Activated CD4-positive, alpha-beta memory T cell treated with anti-CD3 and anti-CD28 coated beads, Interleukin-2, amount 10 ng/mL, durations not matched to agents 7 days and 5 days (primary cell): ENCODE measurements at places on chromosomes 6 and 20. TPM values are rescaled to one million over a fixed set of nuclear protein-coding genes. Genes with fewer than 3 reads are reported as not detected.

DNA sequence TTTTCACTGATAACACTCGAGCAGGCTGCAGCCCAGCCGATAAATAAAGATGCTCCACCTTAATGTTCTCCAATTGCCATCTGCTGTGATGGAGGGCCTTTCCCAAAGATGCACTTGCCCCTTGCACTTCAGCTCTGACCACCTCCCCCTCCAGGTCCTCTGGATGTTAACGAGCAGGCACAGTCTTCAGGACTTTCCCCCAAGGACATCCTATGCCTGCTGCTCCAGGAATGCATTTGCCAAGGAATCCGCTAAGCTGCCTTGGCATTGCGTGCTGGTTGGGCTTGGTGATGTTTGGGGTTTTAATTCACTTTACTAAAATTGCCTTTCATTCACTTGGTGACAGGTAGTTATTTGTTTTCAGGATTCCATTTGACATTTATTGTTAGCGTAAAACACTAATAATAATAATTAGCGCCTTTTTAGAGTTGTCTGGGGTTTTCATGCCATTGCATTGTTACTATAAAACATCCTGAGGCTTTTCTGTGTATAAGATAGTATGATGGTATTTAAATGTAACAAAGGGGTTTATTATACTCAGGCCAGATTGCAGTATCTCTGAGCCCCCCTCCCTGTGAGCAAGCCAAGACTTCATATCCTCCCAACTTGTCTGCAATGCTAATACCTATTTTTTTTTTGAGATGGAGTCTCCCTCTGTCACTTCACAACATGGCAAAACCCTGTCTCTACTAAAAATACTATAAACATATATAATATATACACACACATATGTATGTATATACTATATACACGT lies 66.7 kb upstream of the TSHZ2 start:
- no peaks in the 10 kb centered on the region for H3K4me1 ChIP-seq
- no peak for DNase-seq
- no peaks in the 10 kb centered on the region for H3K27me3 ChIP-seq
- H3K27ac ChIP-seq = no peak overlapping the region
- no peaks in the 10 kb centered on the region for H3K36me3 ChIP-seq

The PTCRA gene
- not detected for total RNA-seq

- no peaks in the 10 kb centered on the region for H3K36me3 ChIP-seq
- H3K27me3 ChIP-seq = no peaks in the 10 kb centered on the region
- H3K4me3 ChIP-seq = no peak overlapping the region
- no peak for DNase-seq
Measured at GRCh38 chr20:12383821-12384220, 466.1 kb downstream of the BTBD3 start.

- H3K4me1 ChIP-seq = peaks cover 15% of the 10 kb centered on the region
- no peaks in the 10 kb centered on the region for H3K27me3 ChIP-seq
- DNase-seq = no peak
Measured at GRCh38 chr20:38043512-38044300, 10.2 kb downstream of the RPRD1B start.
